NCI-H1436 (cell line): ENCODE measurements at places on chromosomes 5 and 9.

GRCh38 chr5:107213025-107213424 lies 457.7 kb downstream of the EFNA5 start:
- DNase-seq, result no peak

- no peak for DNase-seq
These were observed 3.8 kb downstream of the DCANP1 start for GRCh38 chr5:135443161-135443960.

DNA sequence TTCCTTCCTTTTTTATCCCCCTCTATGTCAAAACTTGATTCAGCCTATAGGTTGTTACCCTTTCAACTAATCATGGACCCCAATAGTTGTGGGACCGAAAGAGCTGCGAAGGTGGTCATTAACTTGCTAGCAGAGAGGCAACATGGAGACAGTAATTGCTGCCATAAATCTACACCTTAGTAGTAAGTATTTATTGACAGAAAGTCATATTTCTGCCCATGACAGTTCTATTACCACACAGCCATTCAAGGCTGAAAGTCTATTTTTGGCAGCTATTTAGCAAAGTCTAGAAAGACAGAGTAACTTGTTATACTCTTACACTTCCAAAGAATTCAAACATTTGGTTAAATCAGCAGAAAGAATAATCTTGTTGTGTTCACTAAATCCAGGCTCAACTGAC lies 236.2 kb downstream of the PRELID2 start:
- no peak for DNase-seq

GRCh38 chr9:127931092-127931881 lies 710 bp upstream of the PIP5KL1 start:
- peak; percentile 40 for DNase-seq

- no peak for DNase-seq
These were observed 105.6 kb upstream of the CDH10 start for GRCh38 chr5:24750355-24750754.

DNA sequence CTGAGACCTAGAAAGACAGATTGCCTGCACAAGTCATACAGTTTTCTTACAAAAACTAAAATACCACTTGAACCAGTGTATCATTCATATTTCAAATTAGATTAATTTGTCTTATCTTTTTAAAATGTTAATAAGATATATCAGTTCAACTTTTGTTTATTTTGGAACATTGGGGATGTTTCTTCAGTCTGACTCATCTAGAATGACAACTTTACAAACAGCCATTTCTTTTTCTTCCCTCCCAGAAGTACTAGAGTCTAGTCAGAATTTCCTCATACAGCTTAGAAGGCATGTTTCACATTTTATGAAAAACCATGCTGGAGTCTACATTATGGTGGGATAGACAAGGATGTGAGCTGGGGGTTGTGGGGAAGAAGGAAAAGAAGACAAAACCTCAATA lies 262.5 kb downstream of the NFIB start:
- no peak for DNase-seq

- DNase-seq, result peak; percentile 26
These were observed 64.2 kb upstream of the ABL1 start for GRCh38 chr9:130770679-130771442.

GRCh38 chr5:132411304-132412013 lies 41.9 kb downstream of the SLC22A5 start:
- DNase-seq, result no peak

GRCh38 chr5:53032188-53032587 lies 43.0 kb downstream of the ITGA2 start:
- DNase-seq, result no peak

DNA sequence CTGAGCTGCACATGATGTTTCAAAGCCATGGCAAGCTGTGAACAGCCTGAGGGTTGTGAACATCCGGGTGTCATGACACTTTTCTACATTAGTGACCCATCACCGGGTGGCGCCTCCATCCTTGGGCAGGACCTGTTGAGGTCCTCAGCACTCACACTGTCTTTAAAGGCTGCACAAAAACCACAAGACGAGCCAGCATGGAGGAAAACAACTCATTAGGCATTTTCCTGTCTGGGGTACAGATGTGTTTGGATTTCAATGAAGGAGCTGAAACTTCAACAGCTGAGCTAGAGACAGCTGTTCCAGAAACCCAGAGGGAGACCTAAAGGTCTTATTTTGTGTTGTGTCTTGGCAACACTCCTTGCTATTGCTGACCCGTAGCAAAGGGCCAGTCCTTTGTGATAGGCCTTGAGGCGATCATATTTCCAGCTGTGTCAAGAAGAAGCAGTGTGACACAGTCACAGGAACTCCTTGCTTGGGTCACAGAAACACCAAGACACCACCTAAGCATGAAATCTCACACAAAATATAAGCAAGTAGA lies 151.8 kb upstream of the VLDLR start:
- no peak for DNase-seq

DNA sequence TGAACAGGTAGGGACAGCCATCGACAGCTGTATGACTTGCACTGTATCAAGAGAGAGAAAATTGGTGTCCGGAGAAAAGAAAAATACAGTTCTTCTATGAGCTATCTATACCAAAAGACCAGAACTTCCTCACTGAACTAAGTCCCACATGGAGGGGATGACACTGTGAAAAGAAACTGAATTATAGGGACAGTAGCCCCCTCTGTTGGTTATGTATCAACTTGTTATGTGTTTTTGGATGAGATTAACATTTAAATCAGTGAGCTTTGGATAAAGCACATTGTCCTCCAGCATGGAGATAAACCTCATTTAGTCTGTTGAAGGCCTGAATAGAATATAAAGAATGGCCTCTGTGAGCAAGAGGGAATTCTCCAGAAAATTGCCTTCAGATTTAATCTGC lies 176.6 kb upstream of the SH3GL2 start:
- no peak for DNase-seq

- no peak for DNase-seq
These were observed 24.4 kb downstream of the SKIC3 start for GRCh38 chr5:95530416-95530815.

GRCh38 chr5:41878643-41879478 lies 8.6 kb upstream of the OXCT1 start:
- DNase-seq, result no peak

- DNase-seq, result no peak
These were observed 49.7 kb upstream of the ARL15 start for GRCh38 chr5:54360089-54360488.

- no peak for DNase-seq
These were observed 480.8 kb downstream of the PSAT1 start for GRCh38 chr9:78777747-78778146.
